ENCODE measurements at places on chromosomes 12 and 14.
A peak's percentile ranks its signal among the peaks of the same experiment; 100 is the strongest.

- DNase-seq = peak; percentile 93
Measured at GRCh38 chr12:122064025-122064777, 14.4 kb upstream of the MLXIP start.

DNA sequence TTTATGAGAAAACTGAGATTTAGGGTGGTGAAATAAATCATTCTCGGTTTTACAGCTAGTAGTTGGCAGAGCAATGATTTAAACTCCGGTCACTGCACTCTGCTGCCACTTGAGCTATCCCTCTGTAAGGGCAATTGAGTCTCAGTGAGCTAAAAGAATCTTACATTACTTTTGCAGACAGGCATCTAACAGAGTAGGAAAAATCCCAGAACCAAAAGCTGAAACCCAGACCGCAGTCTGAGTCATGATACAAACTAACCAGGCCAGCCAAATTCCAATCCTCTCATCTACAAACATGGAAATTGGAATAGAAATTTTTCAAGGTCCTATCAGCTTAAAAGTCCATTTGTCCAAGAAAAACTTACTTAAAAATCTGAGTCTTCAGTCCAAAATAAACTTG, 73.7 kb downstream of the ANKS1B start:
- DNase-seq = no peak

DNA sequence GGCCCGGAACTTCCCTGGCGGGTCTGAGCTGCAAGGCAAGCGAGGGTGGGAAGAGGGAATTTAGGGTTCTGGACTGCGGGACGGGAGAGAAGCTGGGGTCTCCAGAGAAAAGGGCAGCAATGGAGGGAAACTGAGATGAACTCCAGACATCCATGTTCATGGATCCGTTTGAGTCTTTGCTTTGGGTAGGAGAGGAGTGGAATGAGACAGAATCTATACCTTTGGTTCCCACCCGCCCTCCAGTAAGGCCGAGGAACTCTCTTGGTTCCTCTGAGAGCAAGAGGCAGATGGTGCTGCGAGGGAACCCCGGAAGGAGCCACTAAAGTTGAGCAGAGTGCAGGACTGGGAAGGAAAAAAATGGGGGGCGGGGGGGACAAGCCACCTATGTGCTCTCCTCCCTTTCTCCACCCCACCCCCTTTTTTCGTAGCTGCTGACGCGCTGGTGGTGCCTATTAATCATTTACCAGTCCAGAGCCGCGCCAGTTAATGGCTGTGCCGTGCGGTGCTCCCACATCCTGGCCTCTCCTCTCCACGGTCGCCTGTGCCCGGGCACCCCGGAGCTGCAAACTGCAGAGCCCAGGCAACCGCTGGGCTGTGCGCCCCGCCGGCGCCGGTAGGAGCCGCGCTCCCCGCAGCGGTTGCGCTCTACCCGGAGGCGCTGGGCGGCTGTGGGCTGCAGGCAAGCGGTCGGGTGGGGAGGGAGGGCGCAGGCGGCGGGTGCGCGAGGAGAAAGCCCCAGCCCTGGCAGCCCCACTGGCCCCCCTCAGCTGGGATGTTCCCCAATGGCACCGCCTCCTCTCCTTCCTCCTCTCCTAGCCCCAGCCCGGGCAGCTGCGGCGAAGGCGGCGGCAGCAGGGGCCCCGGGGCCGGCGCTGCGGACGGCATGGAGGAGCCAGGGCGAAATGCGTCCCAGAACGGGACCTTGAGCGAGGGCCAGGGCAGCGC, 1.2 kb downstream of the SSTR1 start:
- peak; percentile 38 for DNase-seq

DNA sequence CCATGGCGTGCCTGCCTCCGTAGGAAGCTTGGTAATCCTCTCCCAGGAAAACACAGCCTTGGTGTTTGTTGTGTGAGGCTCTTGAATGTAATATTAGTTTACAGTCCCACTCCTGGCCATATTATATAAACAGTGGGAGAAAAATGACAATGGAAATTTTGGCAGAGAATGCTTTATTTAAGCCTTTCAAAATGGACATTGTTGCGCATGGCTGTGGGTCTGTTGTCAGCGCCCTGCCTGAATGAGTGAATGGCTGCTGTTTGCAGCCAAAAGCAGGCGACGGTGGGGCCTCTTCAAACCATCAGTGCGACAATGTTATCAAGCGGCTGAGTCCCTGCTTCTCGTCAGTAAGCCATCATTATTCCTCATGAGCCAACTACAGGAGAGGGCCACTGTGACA, 201.8 kb upstream of the RMST start:
- no peak for DNase-seq

DNA sequence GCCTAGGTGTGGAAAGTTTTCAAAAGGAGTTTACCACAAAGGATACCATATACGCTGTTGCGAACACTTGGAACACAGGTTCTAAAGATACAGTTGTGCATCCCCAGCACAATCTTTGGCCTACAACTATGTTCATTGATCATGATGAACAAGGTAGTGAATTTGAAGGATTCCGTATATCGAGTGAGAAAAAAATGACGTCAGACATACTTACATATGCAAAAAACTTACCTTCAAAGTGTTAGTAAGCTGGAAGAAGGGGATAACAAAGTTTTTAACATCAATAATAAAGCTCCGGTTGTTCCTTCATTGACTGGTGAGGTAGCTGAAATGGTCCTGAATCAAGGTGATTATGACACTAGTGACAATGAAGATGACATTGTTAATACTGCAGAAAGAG, 133.9 kb upstream of the PDE3A start:
- no peak for DNase-seq

- DNase-seq = no peak
Measured at GRCh38 chr14:72128629-72129028, 196.4 kb downstream of the RGS6 start.

- no peak for DNase-seq
Measured at GRCh38 chr12:68831751-68832503, 23.9 kb downstream of the MDM2 start.
